ENCODE measurements at places on chromosomes 4 and X.

- no peak for DNase-seq
These were observed 122.7 kb upstream of the C1GALT1C1 start for GRCh38 chrX:120752431-120753082.

GRCh38 chr4:61583696-61584095 lies 383.6 kb downstream of the ADGRL3 start:
- no peak for DNase-seq

DNA sequence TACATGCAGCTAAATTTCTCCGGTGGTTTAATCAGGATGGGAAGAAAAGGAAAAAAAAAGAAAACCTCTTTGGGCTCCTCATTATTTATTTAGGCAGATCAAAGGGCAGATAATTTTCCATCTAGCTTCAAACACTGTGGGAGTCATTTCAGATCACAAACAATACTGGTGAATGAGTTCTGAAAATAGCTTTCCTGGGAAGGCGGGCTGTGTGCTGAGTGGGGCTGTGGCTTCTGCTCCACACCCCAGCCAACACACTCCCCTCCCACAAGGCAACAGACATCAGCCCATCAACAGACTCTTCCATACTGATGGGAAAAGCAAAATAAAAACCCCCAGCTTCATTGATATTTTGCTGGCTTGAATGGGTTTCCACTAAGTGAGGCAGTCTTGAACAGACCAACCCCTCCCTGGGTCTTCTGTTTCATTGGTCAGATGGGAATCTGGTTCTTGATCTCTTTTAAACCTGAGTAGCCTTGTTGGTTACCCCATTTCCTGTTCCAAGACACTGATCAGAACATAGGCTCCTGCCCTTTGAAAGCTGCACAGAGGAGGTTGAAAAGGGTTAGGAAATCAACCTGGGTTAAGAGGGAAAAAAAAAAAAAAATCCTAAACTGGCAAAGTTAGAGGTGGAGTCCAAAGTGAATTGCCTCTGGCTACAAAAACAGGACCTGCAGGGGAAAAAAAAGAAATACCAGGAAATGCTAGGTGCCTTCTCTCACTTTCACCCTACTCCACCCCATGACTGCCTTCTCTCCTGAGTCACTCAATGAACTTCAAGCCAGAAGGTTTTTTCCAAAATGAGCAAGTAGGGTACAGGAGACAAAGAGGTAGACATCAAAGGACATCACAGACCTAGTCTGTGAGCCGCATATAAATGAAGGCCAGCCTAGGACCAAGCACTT lies 20.0 kb downstream of the AMOT start:
- no peak for DNase-seq

DNA sequence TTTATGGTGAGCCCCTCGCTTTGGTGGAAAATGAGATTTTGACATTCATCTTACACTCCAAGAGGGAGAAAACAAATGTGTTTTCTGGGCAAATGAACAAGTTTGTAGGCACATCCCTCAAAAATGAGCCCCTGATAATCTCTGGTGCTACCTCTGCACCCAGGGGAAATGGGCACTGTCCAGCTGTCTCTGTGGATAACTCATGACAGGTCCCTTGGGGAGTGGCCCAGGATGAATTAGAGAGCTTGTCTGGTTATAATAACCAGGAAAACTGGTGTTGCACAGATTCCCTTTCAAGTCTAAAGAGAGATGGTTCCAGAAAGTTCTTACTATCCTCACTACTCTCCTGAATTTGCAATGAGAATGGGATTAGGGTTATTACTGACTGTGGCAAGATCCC lies 7.5 kb downstream of the RASL11B start:
- DNase-seq, result no peak

DNA sequence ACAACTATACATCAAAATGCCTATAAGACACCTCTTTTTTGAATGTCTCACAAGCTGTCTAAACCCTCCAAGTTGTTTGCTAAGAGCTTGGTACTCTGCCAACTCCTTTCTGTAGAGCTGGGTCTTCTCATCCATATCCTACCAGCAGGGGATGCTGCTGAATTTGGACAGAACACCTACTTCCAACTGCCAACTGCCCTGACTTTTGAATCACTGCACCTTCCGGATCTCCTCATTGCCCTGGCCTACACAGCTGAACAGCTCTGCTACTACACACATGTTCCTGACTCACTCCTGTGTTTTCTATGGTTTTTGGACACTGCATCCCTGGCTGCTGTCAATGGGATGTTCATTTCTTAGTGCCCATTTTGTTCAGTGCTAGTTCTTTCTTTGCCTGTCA lies 18.7 kb downstream of the FAM184B start:
- peak; percentile 32 for DNase-seq

GRCh38 chrX:39724544-39724943 lies 373.2 kb downstream of the BCOR start:
- no peak for DNase-seq

GRCh38 chr4:152294765-152295164 lies 241.1 kb downstream of the FBXW7 start:
- DNase-seq, result no peak
